ENCODE measurements at places on chromosomes 4 and X.

DNA sequence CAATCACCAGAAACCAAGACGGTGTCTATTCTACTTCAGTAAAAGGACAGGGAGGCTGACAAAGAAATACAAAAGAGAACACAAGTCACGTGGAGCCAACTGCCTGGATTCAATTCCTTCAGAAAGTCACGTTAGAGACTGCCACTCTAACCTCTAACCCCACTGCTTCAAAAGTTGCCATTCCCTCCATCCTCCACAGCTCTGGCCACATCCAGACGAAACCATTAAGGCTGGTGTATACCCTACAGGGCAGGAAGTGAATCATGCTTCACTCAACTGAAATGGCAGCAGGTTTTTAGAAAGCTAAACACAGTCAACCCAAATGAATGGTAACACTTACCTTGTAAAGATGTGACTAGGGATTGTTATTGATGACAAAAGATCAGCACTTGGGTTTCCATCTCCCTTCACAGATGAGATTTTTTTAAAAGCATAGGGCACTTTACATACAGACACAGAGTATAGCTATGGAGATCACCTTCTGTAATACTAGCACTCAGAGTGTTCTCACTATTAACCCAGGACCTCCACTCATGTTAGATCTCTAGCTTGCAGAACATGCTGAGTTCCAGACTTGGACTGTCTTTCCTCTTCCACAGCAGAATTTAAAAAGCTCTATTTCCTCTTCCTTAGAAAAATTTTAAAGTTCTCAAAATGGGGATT is 37.4 kb downstream of the MAML3 start:
- DNase-seq: peak; percentile 41

DNA sequence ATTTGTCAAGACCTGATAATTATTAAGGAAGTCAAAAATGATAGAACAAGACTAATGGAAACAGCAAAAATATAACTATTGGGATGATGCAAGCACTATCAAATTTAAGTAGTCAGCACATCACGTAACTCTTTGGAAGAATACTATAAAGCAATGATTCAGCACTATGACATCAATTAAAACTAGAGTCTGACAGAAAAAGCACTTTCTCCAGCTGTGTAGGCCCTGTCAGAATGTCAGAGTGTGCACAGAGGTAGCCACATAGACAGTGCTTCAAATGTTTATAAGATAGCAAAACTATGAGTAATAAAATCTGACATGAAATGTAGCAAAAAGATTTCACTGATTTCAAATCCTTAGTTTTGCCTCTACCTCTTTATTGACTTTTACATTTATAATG is 1226.6 kb upstream of the ADGRL3 start:
- DNase-seq: no peak

DNA sequence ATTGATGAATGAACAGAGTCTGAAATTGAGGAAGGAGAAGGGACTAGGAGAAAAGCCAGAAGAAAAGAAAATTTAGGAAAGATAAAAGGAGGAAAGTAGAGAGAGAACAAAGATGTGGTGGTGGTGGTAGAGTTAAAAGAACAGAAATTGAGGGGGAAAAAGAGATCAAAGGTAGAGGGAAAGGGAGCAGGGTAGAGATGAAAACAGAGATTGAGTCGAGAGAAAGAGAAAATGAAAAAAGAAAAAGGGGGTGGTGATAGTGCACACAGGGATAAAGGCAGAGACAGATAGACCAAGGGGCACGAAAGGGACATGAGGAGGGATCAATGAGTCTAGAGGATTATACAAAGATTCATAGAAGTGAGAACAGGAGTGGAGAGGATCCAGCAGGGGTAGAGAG is 3.9 kb downstream of the ALAS2 start:
- no peak for DNase-seq

GRCh38 chr4:15774020-15774420 is 4.1 kb upstream of the CD38 start:
- DNase-seq: no peak

DNA sequence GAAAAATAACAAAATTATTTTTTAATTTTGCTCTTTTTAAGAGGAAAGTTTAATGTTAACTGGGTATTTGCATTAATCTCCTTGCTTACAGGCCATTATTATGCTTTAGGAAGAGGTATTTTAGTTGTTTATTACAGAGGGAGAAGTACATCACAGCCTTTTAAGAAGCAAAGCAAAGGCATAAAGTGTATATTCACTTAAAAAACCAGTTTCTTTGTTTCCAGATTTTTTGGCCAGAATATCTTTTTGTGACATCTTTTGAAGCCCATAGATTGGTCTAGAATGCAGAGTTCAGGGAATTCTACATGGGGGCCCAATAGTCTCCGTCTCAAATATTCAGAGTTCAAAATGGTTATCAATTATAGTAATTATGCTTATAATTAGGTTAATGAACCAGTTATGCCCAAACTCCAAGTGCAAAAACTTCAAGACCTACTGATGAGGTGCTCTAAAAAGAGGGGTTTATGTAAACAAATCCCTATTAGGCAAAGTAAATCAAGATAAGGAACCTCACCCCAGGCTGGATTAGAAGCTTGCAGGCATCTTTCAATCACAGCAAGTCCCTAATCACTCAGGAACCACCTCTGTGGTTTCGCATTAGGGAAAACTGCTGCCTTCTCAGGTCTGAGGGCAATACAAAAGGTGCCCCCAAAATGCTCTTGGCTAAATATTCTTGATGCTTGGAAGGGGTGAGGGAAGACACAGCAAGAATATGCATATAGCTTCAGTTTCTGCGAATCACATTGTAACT is 1.4 kb downstream of the CXXC4 start:
- DNase-seq: no peak

- DNase-seq: no peak
These were observed 32.3 kb upstream of the BBS12 start for GRCh38 chr4:122700178-122700725.

GRCh38 chrX:103056902-103057301 is 7.1 kb downstream of the BEX1 start:
- DNase-seq: no peak

GRCh38 chrX:118589227-118589626 is 93.6 kb downstream of the DOCK11 start:
- no peak for DNase-seq

DNA sequence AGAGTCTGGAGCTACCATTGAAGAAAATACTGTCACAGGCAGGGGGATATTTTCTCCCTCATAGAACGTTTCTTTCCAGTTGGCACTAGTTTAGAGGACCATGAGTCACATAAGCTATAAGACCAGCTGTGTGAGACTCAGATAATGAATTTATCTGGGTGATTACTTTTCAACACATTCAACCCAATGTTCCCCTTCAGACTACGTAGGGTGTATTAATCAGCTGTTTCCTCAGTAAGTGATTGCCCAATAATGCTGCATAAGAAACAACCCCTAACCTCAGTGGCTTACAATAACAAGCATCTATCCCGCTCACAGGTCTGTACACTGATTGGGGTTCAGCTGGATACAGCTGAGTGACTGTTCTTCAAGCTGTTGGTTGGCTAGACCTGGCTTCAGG is 38.1 kb downstream of the CBLL2 start:
- DNase-seq: no peak

DNA sequence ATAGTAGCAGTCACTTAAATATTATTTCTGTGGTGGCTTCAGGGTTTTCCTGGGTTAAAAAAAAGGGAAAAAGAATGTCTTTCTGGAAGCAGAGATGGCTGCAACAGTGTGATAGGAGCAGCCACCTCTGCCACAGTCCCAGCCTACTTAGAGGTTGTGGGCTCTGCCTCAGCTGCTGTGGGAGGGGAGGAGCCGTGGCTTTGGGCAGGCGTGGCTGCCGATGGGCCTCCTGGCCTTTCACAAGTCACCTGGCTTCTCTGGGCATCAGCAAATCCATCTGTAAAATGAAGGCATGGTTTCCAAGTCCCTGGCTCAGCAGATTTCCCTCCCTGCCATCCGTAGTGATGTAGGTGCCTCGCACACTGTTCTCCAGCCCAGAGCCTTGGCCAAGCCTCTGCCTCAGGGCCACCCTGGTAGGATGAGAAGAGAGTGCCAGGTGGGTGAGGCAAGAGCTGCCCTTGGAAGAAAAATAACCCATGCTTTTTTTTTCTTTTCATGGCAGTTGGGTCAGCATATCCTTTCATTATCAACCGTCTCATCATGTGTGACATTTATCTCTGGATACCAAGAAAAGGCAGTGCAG is 66.1 kb downstream of the PTTG2 start:
- DNase-seq: no peak

DNA sequence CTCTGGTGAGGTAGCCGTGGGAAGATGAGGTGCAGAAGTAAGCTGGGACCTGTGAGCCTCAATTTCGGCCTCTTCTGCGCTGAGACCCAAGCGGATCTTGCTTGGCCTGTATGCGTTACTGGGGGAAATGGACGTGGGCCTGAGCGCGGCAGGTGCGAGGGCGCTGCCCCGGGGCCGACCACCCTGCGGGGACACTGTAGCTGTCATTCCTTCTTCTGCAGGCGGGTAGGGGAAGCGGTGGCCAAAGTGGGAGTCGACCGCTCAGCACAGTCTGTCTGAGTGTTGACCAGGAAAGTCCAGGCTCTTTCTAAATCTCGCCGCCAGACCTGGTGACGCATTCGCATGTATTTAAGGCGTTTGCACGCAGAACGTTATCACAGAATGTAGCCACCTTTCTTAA is 3.3 kb upstream of the LRAT start:
- DNase-seq: no peak

DNA sequence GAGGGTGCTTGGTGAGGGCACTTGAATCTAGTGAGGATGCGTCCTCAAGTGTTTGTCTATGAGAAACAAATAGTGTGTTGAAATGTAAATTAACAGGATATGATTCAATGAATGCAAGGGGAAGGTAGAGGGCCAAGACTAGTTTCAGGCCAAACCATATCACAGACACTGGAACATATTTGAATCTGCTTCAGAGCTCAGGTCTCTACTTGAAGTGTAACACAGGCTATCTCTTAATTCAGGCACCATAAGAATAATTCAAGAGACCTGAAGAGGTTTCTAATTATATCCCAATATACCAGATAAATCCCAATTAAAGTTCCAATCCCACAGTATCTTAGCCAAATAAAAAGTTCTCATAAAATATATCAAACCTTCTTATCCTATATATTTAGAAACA is 146.5 kb upstream of the INTU start:
- DNase-seq: no peak

- peak; percentile 23 for DNase-seq
These were observed at the start of gene ARHGAP24 for GRCh38 chr4:85474818-85475630. TSS of gene ARHGAP24 (plus strand) at chr4:85475150.
